ENCODE measurements at places on chromosomes 7 and 10.

GRCh38 chr7:333393-333764, 43.4 kb downstream of the FOXL3 start:
- no peak for DNase-seq

DNA sequence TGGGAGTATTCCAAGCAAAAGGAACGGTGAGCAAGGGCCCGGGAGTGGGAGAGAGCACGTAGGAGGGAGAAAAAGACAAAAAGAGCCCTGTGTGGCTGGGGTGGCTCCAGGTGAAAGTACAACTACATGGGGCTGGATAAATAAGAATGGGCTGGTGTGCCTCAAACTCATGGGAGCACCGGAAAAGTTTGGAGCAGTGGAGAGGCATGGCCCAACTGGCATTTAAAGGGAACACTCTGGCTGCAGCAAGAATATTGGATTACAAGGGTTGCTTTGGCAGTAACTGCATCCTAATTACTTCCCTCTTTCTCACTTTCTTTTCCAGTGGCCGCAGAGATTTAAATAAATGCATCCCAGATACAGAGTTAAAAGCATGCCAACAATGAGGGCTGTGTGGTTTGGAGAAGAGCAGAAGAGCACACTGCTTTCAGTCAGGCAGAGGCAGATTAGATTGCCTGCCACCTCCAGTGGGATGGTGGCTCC, 39.1 kb upstream of the HERPUD2 start:
- no peak for DNase-seq

DNA sequence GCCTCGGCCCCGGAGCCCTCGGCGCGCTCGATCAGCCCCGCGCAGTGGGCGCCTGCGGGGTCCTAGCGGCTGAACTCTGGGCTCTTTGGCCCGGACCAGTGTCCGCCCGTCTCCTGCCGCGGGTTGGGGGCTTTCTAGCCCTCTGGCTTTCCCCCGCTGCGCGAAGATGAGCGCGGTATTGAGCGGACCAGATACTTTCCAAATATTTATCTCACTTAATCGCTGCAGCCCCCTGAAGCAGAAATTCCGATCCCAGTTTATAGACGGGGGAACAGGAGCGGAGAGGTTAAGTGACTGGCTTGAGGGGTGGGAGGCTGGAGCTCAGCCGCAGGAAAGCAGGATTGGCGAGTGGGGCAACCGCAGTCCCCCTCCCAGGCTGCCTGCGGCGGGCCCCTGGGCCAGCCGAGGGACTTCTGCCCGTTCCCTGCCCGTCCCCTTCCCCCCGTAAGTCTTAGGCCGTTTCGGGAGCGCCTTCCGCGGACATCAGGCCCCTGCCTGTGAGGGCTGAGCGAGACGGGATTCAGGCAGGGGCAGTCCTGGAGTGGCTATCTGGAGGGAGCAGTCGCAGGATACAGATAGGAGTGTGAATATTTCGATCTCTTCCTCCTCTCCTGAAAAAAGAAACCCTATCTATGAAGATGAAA, 565 bp downstream of the STRIP2 start:
- DNase-seq: peak; percentile 2

- no peak for DNase-seq
Observed at GRCh38 chr7:47143339-47143738, 438.6 kb downstream of the TNS3 start.

DNA sequence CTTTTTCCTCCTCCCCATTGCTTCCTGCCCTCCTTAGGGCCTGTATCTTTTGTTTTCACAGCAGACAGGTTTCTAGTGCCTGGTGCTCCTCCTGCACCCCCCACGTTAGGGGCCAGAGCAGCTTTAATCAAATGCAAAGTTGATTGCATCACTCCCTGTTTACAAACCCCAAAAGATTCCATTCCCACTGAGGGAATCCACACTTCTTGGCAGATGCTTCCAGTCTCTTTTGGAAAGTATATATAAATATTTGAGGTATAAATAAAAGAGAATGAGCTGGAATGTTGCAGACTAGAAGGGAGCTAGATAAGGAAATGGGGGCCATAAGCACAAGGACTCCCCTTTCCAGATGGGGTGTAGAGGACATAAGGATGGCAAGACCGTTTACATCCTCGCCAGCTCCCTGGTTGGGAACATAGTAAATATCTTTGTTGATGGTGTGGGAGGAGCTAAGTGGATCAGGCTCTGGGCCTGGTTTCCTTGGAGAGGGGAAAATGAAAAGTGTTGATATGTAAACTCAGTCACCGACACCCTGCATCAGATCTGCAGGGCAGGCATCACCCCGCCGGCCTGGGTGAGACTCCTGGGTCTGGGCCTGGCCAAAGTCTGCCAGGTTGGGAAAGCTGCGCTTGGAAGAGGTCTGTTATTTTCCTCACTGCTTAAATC, 6.2 kb downstream of the RARRES2 start:
- no peak for DNase-seq

DNA sequence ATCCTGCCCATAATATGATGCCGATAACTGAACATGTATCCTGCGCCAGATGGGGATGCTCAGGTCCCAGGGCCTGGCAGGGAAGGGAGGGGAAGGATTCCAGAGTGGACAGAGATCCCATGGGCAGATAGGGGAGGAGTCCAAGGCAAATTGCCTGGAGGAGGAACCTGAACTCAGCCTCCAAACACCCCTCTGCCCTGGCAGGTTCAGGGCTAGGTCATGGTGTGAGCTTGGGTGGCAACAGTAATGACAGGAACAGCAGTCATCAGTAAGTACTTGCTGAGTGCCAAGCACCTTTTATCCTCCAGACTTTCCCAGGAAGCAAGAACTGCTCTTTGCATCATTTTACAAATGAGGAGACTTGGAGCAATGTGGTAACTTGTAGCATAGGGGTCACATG, 3.8 kb upstream of the PALD1 start:
- no peak for DNase-seq

DNA sequence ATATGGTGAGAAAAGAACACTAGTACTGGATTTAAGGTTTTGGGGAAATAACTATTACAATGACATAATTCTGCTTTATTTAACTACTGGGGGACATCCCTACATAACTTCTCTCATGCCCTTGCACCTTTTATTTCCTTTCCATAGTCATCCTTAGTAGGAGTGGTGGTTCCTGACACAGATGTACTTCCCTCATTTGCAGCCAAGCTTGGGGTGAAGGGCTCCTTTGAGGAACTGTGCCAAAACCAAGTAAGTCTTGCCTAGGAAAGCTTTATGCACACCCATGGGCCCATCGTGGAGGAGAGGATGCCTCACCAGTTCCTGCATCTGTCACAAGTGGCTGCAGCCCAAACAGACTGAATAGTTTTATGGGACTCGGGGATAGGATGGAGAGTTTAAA, 20.6 kb downstream of the ZDHHC6 start:
- no peak for DNase-seq

GRCh38 chr7:151978616-151979015, 22.4 kb downstream of the GALNTL5 start:
- DNase-seq: no peak

DNA sequence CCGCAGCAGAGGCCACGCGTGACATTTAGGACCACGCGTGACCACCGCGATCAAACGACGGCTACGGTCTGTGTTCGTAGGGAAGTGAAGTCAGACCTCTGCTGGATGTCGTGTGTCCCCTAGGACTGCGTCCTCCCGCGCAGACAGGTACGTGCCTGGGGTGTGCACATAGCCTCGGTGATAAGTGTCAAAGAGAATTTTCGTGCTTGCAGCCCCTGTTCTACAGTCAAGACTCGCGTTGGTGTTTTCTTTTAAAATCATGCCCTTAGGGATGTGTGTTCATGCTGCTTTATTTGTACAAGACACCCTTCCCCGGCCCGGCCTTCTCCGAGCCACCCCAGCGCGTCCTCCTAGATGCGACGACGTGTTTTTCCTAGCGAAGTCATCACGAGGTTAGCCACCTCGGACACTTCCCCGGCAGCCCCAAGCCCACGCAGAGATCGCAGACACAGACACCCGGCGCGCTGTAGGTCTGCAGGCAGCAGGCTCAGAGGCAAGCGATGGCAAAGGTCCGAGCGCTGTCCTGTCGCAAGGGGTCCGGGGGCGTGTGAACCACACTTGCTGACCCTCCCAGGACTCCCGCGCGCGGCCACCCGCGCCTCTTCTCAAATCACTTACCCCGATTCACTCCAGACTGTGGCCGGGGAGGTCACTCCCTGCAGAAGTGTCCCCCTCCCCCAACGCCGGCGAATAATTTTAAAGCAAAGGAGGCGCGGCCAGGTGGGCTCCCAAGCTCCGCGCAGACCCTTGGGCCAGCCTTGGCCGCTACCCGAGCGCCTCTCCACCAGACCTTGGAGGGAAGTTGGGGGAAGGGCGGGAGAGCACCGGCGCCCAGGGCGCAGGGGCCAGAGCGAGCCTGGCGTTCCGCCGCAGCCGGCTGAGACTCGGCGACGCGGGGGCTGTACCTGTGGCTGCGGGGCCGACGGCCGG, 552 bp downstream of the MKX start:
- no peak for DNase-seq

DNA sequence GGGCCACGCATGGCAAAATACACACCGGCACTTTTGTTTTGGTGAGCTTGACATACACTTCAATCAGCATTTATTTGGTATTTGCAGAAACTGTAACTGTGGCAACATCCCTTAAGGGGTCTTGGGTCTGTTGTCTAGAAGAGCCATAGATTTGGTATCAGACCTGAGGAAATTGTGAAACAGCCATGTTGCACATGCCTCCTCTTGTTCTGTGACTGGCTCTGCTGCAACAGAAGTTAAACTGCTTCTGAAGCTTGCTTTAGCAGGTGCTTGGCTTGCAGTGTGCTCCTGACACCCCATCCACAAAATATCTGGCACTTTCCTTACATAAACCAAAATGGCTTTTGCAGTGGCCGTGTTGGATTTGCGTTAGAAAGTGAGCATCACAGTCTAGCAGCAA, 247.3 kb downstream of the GATA3 start:
- no peak for DNase-seq

GRCh38 chr10:119323085-119324016, 116.0 kb downstream of the GRK5 start:
- DNase-seq: no peak

DNA sequence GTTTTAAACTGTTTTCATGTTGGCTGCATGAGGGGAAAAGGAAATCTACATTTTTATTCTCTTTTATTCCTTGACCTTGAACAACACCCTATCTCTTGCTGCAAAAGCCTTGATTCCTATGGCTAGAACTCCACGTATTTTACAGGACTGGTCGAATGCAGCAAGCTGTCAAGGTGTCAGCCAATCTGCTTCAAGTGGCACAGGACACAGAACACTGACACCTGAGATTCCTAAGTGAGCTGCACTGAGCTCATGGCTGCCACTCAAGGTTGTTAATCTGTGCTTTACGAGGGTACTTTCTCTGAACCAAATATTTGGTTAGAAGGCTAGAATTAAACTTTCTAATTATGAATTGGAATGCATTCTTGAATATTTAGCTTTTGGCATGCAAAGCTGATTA, 349.7 kb upstream of the COBL start:
- no peak for DNase-seq

DNA sequence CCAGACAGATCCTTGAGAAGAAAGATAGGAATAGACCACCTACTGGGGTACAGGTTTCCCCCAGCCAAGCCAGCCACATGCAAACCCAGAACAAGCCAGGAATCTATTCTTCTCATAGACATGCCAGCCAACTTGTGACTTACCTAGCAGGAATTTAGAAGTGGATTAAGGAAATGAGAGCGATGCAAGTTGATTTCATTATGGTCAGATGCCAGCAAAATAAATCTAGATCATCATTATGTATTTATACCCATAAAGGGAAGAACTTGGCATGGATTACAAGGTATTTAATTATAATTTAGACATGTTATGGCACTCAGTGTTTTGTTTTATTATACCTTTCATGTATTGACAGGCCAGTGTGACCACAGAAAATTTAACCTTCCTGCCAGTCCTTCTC, 32.8 kb downstream of the SLC35G1 start:
- DNase-seq: no peak

DNA sequence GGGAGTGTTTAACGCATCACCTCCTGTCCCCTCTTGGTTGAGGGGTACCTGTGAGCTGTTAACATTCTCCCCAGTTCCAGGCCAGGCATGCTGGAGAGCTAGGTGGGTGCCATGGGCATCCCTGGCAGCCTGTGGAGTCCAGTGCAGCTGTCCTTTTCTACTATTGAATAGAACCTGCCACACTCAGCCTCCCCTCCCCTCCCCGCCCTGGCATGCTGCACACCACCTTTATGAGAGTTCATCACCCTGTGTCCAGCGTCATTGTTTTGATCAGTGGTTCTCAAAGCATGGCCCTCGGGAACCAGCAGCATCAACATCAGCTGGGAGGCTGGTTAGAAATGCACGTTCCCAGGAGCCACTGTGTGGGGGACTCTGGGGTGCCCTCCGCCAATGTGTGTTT, 157.3 kb upstream of the PRR15 start:
- DNase-seq: no peak

DNA sequence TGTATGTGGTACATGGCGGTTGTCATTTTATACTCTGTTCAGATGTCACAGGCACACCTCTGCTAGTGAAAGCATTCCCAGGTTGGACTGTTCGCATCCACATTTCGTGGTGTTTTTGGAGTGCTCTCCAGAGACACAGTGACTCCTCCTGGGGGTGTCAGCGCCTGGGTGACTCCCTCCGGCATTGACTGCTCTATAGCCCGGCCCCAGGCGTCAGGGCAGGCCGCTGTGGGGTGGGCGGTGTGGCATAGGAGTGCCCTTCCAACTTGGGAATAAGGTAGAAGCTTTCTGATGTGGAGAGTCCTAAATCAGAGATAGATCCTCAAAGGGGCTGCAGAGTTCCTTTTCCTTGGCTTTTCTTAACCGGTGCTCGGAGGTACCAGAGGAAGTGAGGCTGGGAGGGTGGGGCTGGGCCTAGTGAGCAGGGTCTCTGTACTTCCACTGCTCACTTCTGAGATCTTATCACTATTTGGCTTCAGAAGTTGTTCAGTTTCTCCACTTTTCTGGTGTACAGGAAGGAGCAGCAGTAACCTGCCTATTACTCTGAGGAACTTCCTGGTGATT, 32.3 kb downstream of the CCNY start:
- DNase-seq: no peak

DNA sequence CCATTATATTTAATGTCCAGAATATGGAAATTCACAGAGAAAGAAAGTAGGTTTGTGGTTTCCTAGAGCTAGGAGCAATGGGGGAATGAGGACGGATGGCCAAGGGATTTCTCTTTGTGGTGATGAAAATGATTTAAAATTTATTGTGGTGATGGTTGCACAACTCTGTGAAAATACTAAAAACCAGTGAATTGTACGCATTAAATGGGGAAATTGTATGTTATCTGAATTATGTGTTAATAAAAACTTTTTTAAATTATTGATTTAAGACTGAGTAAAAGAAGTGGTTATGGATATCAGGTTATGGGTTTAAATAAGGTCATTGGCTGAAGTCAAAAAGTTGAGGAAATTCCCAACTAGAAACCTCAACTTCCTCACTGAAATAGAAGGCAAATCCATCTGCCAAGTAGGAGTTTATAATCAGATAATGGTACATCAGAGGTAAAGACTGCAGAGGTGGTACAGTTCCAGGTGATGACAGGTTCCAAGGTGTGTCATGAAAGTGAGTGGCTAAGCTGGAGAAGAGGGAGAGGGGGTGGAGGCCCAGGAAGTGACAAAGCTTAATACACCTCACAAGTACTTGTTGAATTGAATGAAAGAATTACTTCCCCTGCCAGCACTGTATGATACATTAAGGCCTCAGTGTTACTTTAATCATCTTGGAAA, 68.9 kb upstream of the CCDC71L start:
- no peak for DNase-seq

- no peak for DNase-seq
Observed at GRCh38 chr10:98423691-98424120, 8.7 kb upstream of the PYROXD2 start.

- no peak for DNase-seq
Observed at GRCh38 chr7:2266911-2267310, 24.9 kb downstream of the NUDT1 start.

- no peak for DNase-seq
Observed at GRCh38 chr7:36984041-36984521, 259.8 kb upstream of the AOAH start.
